Globus pallidus (tissue), 1 donor: ENCODE measurements at places on chromosomes 5 and 9.

DNA sequence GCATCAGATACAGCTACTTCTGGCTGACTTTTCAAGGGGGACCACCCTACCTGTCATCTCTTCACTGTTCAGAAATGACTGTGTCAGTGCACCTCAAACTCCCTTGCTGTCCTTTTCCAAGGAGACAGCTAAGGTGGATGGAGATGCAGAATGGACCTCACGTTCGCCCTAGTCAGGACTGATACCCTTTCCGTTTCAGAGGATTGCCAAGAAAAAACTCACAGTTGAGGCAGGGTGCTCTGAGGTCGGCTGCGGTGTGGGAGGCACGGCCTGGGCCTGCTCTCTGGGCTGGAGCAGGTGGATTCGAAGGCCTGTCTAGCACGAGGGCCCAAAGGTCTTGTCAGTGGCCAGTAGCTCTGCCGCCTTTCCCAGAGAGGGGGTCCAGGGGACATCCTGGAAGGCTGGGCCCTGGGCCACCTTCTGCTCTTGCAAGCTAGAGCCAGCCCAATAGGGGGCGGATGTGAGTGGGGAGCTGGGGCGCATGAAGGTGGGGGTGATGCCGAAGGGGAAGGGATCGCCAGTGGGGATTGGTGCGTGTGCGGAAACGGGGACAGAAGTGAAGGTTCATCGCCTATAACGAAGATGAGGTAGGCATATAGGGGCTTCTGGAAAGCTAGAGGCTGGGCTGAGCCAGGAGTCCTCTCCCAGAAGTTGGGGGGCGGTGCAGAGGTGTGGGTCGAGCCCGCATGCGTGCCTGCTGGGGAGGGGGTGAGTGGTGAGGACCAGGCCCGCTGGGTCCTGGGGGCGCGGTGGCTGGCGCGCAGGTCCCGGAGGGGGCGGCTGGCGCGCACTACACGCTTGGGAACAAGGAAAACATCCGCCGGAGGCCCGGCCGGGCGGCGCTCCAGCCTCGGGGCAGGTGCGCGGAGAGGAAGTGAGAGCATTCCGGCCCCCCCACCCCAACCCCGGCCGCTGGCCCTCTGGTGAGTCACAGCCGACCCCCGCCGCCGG lies 2.5 kb upstream of the MSMP start:
- peak; percentile 45 for DNase-seq

DNA sequence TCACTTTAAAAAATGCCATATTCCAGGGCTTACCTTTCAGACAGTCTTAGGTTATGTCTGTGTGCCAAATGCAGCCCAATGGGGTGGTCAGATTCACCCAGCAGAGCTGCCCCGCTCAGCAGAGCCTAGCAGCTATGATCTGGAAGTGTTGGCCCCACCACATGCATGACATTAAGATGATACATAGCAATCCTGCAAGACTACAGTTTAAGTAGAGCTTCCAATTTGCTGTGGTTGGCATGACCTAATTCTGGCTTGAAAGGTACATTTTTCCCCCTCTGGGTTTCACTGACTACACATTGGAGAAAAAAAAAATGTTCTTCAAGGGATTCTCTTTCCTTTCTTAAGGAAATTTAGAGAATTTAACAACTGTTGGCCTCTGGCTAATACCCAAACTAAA lies 22.5 kb downstream of the MEF2C start:
- no peak for DNase-seq

DNA sequence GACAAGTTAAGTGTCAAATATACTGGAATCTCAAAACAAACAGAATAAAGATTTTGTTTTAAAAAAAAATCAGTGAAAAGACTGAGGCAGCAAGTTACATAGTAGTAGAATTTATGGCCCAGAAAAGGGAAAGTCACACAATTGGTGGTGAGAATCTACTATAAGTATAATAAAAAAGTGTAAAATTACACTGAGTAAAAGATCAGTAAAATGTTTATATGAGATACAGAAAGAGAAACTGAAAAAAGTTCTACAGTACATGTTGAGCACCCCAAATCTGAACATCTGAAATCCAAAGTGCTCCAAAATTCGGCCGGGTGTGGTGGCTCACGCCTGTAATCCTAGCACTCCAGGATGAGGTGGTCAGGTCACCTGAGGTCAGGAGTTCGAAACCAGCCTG lies 15.0 kb downstream of the AGTPBP1 start:
- no peak for DNase-seq

- DNase-seq, result no peak
These were observed 2.1 kb upstream of the CAMLG start for GRCh38 chr5:134736173-134736812.

GRCh38 chr9:138097501-138097991 lies 220.0 kb downstream of the CACNA1B start:
- no peak for DNase-seq

DNA sequence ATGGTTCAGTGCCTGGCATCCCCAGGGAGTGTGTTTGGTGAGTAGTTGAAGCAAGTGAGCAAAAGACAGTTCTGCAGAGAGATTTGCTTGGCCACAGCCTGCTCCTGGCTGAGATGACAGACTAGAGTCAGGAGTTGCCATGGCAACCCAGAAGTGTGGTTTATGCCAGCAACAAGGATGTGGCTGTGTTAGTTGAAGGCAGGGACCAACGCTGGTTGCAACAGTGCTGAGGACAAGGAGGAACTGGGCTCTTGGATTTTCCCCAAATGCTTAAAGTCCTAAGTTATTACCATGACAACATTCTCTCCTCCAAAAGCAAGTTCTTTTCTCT lies 2.7 kb downstream of the NXNL2 start:
- peak; percentile 74 for DNase-seq
